Cardiac muscle cell (in vitro differentiated cells and primary cell): ENCODE measurements at places on chromosomes 4 and X.
A peak's percentile ranks its signal among the peaks of the same experiment; 100 is the strongest.

- DNase-seq = peak; percentile 9
Observed at GRCh38 chr4:111693758-111694157, 451.5 kb upstream of the FAM241A start.

DNA sequence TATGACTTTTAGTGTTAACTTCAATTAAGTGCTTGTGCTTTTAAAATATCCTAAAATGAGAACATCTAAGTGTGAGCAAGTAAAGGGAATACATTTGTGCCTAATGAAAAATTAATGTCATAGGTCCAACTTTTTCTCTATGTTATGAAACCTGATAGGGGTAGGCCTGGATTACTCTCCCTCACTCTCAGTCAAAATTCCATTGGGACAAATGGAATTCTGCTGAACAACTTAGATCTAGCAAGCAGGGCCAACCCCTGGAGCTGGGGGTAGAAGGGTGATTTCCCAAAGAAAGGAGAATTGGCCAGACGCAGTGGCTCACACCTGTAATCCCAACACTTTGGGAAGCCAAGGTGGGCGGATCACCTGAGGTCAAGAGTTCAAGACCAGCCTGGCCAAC, 67.4 kb downstream of the EDNRA start:
- DNase-seq = no peak

DNA sequence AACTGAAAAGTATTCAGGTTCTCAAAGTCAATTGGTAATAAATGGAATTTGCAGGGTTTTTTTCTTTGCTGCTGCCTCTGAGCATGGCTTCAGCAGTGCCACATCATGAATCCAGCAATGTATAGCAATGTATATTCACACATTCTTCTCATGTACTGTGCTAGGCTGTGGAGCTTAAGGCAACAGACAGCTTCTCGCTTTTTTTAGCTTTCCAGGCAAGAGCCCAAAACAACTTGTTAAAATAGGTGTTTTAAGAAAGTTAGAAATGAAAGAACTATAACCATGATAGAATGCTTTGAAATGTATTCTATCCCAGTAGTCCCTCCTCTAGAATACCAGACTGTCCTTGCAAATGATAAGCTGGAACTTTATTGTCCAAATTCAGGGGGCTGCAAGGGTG, 30.4 kb downstream of the SMIM43 start:
- no peak for DNase-seq

GRCh38 chr4:24131954-24132673, 242.3 kb upstream of the PPARGC1A start:
- peak; percentile 9 for DNase-seq

GRCh38 chr4:150668824-150669223, 86.9 kb downstream of the MAB21L2 start:
- no peak for DNase-seq

DNA sequence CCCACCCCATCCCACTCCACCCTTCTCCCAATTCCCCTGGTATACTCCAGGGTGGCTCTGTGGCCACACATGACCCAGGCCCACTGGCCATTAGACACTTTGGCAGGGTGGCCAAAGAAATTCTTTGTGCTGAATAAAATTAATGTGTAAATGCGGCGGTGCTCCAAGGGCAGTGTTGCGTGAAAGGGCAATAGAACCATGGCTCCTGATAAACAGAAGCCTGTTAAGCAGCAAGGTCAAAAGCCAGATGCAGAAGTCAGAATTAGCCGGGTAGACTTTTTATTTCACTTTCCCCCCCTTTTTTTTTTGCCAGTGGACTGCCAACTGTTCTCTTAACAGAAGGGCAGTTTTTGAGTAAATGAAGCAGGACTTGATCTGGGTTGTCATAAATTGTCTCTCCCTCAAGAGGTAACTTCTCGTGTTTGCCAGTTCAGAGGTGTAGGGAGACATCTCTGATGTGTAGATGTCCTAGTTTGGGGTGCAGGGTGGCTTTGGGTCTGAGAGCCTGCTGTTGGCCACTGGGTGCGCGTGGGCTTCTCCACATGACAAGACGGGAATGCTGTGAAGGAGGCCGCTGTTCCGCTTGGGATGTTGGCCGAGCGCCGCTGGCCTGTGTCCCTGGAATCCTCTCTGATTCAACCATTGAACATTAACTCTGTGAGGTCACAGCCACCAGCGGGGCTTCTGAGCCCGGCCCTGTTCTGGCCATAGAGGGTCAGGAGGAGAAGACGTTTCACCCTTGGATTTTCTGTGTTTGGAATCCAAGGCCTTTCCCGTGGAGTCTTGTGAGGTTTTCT, 139.5 kb downstream of the TBL1X start:
- DNase-seq = peak; percentile 43

- DNase-seq = no peak
Observed at GRCh38 chr4:22712529-22712928, 19.8 kb downstream of the GBA3 start.

GRCh38 chr4:169975131-169975837, 50.9 kb downstream of the MFAP3L start:
- no peak for DNase-seq

DNA sequence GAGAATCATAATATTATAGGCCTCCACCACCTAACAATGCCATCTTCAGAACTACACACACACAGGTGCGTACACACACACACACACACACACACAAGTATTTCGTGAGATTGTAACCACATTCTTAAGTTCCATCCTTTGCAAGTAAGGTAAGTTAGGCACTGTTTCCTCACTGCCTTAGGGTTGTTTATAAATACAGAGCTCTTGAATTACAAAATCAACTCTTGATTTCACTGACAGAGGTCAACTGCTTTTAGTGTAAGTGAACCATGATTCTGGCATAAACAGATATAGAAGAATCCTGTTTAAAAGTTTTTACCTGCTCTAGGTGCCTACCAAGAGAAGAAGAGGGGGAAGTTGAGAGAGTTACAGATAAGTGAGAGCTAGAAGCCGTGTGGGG, 166.1 kb downstream of the DMD start:
- no peak for DNase-seq

DNA sequence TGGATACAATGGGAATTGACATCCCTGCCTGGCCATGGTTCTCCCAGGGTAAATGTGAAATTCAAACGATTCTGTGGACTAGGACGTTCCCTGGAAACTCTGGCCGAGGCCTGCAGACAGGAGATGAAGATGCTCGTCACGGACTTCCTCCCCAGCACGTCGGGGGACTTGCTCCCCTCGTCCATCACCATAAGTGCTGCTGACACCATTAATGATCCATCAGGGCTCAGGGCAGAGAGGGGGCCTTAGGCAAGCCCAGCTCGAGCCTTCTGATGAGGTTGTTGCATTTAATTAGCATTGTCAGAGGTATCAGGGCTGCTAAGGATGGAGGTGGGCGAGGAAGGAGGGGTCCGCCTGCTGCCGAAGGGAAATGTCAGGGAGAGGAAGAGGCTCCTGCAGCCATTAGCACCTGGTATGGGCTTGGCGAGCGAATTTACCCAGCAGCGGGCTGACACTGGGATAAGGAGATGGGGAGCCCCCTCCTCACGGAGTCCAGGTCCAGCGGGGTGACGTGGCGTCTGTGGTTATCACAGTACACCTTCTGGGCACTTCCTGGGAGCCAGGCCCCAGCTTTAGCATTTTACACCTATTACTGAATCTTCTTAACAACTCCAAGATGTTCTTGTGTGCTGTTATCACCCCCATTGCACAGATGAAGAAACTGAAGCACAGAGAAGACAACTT, 83.1 kb downstream of the PPP2R2C start:
- DNase-seq = no peak

DNA sequence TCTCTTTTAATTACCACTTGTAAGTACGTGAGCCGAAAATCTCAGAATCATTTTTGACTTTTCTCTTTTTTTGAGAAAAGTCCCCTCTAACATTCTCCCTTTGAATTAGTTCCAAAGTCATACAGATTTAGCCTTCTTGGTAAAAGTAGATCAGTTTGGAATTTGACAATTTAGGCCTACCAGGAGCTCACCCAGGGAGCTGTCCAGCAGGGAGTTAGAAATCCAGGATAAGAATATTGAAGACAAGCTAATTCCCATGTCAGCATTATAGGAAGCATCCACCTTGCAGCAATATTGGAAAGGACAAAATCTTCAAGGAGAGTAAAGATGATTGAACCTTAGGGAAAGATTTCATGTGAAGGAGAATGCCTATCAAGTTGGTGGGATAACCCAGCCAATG, 352.2 kb upstream of the CPEB2 start:
- DNase-seq = peak; percentile 58

GRCh38 chrX:127466211-127466610, 586.0 kb downstream of the ACTRT1 start:
- no peak for DNase-seq

DNA sequence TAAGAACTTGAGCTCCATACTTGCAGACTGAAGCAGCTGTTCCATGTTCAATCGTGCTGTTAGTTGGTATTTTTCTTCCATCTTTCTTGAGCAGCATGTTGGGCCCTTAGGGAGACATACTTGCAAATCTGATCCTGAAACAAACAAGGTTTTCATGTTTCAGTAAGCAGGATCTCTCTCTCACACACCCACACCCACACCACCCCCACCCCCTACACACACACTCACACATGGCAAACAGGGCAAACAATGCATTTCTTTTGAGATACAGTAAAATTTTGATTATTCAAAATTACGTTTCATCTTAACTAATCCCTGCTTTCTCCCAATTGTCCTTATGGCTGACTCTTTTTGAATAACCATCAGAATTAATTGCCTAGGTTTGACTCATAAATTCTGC, 32.3 kb downstream of the GPC3 start:
- no peak for DNase-seq

DNA sequence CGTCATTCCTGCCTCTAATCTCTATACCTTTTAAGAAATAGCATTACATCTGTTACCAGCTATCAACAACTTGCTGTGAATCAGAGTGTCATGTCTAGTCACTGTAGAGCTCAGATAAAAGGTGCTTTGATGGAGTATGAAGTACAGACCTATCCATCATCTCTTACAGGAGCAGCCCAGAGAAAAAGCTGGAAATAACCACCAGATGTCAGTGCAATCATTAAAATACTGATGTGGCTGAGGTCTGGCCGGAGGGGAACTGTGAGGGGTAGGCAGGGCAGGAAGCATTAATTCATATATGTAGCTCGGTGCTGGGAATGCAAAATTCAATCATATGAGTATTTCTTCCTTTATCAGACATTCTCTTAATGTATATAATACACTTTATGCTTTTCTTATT, 100.6 kb downstream of the AKAP4 start:
- DNase-seq = peak; percentile 33
